ENCODE measurements at places on chromosomes 7 and 10. TPM values are rescaled to one million over a fixed set of nuclear protein-coding genes. Genes with fewer than 3 reads are reported as not detected.

- DNase-seq = no peak
These were observed 228.2 kb downstream of the ATRNL1 start for GRCh38 chr10:115321360-115321759.

DNA sequence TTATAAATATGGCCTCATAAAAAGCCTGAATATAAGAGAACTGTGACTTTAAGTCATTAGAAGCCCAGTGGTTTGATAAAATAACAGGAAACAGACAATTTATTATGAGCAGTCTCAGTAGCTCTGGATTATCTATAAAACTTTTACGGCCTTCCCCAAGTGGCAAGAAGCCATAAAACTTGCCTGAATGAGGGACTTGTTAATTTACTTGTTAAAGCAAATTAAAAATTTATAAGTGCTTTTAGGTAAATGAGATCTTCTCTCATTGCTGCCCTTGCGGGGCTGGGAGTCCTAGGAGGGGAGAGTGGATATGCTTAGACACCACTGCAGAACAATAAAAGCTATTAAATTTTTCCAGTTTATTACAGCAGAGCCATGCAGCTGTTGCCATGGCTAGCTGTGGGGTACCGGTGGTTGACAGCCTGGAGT is 499.9 kb downstream of the AUTS2 start:
- no peak for DNase-seq

GRCh38 chr10:24958091-24958720 is 5.8 kb upstream of the PRTFDC1 start:
- DNase-seq = no peak

DNA sequence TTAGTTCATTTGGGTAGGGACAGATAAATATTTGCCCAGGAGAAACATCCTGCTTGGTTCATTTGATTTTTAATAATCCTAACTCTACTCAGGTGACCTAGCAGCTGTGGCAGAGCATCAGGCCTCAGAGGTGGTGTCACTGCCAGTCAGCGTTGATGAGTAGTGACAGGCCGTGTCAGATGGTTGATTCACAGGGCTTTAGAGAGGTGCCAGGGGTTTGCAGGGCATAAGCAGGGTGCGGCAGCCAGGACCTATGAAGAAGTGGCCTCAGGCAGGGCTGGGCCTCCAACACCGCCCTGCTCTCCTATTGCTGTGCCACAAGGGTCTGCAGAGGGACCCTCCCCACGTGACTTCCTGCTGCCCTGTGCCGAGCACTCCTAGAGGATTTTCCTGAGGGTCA is 128.1 kb downstream of the HECW1 start:
- no peak for DNase-seq

DNA sequence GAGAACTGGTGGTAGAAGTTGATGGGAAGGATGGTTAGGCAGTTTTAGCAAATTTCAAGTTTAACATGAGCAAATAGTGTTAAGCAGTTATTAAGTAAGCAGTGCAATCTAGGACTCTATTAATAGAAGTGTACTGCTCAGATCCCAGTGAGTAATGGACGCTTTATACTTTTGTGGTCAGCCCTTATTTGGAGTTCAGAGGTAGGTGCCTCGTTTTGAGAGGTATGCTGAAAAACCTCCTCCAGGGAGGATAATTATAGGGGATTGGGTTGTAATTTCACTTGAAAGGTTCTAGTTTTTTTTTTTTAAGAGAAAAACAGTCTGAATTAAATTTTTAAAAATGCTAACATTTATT is 33.5 kb upstream of the CCDC7 start:
- DNase-seq = no peak

- no peak for DNase-seq
These were observed 123.7 kb downstream of the LCOR start for GRCh38 chr10:96955794-96956193.

Gene CYP3A7
- not detected for total RNA-seq

Data from transverse colon (tissue), 4 donors.